ENCODE measurements at places on chromosomes 16 and 17.

DNA sequence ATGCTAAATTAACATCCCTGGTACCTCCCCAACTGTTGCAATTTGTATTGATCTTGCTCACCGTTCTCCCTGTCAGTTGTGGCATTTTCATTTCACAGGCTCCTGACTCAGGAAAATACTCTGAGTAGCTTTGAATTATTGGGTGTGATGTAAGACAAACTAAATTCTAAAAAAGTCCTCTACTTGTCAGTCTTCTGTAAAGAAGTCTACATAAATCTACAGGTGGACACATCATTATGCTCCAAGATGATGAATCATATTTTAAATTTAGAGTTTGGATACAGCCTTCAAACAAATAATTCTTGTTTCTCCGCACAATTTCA is 47.2 kb downstream of the MARCHF10 start:
- no peak for DNase-seq

DNA sequence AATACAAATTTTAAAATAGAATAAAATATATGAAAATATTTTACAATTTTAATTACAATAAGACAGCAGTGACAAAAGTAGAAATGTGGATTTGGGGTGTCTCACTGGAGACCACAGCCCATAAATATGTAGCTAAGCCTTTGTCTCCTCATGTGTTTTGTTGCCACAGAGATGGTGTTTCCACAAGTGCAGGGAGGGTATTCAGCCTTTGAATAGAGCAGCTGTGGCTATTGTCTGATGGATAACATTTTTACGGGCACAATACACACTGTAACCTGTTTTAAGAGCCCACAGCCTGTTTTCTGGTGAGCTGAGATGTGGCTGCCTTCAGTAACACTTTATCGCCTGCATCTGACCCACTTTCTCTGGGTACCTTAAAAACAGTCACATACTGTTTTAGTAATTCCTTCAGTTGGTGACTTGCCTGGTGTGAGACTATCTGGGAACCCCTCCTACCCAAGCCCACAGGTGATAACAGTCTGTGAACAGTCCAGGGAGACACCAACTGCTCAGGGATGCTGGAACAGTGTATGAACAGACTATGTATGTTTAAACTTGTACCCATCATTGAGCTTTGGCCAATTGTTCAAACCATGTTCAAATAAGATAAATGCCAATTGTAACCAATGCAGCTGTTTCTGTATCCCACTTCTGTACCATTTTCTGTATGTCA is 7.8 kb upstream of the AHSP start:
- no peak for DNase-seq

GRCh38 chr16:27980919-27981700 is 82.4 kb downstream of the GSG1L start:
- DNase-seq, result no peak

DNA sequence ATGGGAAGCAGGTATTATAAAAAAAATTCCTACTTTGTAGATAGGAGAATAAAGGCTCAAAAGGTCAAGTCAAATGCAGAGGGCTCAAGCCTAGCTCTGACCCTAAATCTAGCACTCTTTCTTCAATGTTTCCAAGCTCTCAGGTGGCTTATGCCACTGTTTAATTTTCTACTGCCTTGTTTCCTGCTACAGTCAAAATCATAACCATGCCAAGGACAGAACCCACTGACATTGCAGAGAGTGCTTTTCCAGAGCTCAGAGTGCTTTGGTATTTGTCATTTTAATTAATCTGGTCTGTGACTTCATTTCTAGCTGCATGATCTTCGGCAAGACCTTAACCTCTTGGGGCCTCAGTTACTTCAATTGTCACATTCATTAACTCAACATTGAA is 344.7 kb downstream of the CA10 start:
- DNase-seq, result no peak

DNA sequence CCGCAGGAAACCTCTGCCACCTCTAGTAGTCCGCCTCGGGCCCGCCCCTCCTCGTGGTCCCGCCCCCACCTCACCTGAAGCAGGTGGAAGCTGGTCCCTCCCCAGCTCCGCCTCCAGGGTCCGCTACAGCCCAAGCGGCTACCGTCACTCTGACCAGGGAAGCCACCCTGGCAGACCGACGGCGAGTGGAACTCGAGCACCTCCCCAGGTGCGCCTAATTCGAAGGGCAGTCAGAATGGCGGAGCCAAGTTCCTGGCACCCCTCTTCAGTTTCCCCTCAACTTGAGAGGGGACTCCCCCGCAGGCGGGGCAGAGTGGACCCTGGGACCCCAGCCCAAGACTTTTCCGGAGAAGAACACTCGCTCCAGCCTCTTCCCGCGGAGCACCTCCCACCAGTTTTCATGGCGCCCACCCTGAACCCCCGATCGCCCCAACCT is 507 bp downstream of the FHOD1 start:
- peak; percentile 62 for DNase-seq

- no peak for DNase-seq
These were observed 10.9 kb upstream of the RAB11FIP3 start for GRCh38 chr16:414395-415169.

DNA sequence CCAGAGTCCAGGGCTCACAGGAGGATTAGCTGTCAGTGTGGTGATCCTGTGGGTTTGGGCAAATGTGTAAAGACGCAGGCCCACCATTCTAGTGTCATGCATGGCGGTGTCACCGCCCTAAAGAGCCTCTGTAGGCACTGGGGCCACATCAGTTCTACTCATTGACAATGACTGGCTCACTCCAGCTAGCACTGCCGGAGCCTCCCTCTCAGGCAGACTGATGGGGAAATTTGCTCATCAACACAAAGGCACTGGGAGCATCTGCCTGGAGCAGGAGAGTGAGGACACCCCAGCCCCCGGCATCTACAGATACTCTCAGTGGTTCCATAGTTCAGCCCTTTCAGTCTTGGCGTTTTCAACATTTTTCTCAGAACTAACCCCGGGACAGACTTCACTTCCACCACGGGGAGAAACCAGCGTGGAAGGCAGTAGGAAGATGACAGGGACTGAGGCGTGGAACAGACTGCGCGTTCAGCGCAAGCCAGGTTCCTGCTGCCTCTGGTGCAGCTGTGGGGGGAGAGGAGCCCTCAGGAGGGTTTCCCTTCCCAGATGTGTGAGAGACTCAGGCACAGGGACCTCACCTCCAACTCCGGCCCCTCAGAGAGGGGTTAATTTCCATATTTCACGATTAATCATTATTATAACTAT is 256.6 kb downstream of the RBFOX3 start:
- DNase-seq, result no peak

- no peak for DNase-seq
These were observed 53.3 kb upstream of the DLX4 start for GRCh38 chr17:49915670-49916069.

GRCh38 chr16:22734368-22734767 is 79.6 kb upstream of the HS3ST2 start:
- DNase-seq, result no peak

GRCh38 chr17:42521666-42522262 is 14.3 kb upstream of the NAGLU start:
- DNase-seq, result no peak

DNA sequence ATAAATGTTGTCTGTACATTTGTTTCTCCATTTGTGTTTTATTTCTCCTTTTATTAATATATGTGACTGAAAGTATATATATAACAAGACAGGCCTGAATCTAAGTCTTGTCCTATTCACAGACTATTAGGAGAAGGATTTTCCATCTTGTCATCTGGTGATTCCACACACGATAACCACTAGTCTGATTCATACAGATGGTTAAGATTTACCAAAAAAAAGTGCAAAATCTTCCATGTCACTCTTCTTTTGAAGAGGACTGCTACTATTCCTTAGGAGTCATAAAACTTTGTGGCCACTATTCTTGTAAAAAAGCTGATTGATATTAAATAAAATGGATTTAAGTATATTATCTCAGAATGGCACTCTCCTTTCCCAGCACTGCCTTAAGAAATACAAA is 156.3 kb downstream of the ITFG1 start:
- DNase-seq, result no peak

DNA sequence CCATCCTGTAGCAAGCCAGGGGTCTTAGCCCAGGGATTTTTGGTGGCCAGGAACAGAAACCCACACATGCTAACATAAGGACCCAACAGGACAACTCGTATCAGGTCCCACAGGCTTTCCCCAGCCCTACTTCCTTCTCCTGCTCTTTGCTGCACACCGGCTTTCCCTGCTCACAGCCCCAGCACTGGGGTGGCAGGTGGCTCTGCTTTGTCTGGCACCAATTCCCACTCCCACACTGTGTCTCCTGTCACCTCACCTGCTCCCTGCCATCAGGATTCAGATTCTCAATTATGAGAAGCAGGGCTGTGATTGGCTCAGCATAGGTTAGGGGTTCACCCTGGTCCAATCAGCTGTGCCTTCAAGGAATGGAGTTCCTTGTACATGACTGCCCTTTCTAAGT is 94.1 kb downstream of the TMEM132E start:
- DNase-seq, result no peak

GRCh38 chr16:72171236-72171635 is 719 bp downstream of the PMFBP1 start:
- no peak for DNase-seq

DNA sequence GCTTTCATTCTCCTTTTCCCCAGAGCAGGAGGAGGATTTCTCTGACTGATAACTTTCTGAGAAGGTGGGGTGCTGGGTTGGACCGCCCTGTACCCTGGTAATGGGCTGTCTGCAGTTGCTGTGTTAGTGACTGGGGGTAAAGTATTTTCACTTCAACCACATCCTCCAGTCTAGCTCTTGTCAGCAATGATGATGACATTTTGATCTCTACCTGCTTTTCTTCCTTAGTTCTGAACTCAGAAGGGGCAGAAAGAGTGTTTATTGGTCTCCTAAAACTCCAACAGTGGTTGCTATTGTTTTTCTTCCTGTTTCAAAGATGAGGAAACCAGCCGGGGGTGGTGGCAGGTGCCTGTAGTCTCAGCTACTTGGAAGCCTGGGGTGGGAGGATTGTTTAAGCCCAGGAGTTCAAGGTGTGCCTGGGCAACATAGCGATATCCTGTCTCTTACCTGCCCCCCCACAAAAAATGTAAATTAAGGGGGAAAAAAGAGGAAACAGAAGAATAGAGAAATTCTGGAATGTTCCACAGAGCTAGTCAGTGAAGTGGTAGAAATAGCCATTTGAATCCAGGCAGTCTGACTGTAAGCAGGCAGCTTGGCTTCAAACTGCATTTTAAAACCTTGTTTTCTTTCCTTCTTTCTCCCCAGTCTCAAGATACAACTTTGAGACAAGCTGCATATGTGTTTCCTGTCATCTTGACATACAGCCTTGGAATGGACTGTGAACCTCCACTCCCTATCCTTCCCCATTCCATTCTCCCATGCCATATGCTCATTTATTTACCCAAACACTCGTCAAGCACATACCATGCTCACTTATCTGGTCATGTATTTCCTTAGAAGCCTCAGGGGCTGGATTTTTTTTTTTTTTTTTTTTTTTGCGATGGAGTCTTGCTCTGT is 3.3 kb upstream of the N4BP1 start:
- peak; percentile 69 for DNase-seq

GRCh38 chr16:84581158-84581557 is 36.7 kb downstream of the COTL1 start:
- no peak for DNase-seq

- DNase-seq, result no peak
These were observed 101.0 kb downstream of the LITAF start for GRCh38 chr16:11485676-11486075.

- no peak for DNase-seq
These were observed 136.7 kb downstream of the CYLD start for GRCh38 chr16:50878536-50878935.

DNA sequence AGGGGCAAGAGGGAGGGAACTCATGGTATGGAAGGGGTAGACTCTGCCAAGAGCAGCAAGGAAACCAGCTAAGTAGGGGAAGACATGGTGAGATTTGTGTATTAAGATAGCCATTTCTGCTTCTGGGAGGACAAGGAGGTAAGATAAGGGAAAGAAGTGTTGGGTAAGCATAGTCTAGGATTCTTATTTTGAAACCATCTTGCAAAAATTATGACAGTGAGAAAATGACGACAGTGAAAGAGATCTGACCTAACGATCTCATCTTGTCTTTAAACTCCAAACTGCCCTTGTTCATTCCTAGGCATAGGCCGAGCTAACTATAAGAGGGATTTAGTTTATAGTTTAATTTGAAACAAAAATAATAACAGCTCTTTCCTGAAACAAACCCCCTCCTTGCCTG is 5.6 kb upstream of the RBL2 start:
- no peak for DNase-seq

GRCh38 chr16:2902337-2903130 is 9.2 kb upstream of the FLYWCH1 start:
- DNase-seq, result no peak

DNA sequence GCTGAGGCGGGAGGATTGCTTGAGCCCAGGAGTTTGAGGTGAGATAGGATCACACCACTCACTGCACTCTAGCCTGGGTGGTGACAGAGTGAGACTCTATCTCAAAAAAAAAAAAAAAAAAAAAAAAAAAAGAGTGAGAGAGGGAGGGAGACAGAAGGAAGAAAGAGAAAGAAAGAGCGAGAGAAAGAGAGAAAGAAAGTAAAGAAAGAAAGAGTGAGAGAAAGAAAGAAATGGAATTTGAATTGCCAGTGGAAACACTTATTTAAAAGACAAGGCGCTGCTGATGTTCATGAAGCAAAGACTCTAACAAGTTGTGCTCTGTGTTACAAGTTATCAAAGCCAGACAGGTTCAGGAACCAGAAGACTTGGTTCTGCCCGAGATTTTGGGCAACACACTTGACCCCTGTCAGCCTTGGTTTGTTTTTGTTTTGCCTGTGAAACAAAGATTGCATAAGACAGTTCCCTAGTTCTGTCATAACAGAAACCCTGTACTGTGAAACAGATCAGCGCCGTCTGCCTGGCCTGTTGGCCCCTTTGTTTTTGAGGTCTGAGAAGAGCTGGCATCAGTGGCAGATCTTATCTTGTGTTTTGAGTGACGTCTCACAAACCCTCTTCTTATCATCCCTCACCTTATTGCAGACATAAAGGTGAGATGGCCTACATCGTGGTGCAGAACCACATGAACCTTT is 55.4 kb upstream of the ENDOV start:
- DNase-seq, result no peak

DNA sequence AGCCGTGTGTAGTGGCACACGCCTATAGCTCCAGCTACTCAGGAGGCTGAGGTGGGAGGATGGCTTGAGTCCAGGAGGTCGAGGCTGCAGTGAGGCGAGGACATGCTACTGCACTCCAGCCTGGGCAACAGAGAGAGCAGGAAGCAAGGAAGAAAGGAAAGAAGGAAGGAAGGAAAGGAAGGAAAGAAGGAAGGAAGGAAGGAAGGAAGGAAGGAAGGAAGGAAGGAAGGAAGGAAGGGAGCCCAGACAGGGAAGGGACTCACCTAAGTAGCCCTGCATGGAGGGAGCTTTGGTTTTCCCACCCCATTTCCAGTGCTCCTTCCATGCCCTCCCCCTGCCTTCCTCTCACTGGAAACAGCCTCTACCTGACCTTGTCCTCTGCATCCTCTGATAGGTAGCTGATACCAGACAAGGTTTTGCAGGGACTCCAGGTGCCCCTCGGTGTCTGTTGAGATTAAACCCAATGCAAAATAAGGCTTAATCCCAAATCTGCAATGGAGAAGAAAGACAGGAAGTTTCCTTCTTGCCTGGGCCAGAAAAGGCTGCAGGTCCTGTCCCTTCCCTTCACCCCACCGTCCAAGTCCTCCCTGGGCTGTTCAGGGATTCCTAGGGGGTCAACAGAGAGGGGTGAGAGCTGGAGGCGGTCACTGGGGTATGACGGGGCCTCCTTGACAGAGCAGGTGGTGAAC is 21.5 kb upstream of the CA4 start:
- no peak for DNase-seq

GRCh38 chr17:17161121-17161520 is 45.0 kb downstream of the PLD6 start:
- DNase-seq, result no peak
